Stimulated activated CD4-positive, alpha-beta T cell treated with anti-CD3 and anti-CD28 coated beads, Interleukin-12 subunit alpha, Interleukin-12 subunit beta, amount 100 ng/mL, for 48 hours (primary cell): ENCODE measurements at places on chromosomes 2 and 18.

DNA sequence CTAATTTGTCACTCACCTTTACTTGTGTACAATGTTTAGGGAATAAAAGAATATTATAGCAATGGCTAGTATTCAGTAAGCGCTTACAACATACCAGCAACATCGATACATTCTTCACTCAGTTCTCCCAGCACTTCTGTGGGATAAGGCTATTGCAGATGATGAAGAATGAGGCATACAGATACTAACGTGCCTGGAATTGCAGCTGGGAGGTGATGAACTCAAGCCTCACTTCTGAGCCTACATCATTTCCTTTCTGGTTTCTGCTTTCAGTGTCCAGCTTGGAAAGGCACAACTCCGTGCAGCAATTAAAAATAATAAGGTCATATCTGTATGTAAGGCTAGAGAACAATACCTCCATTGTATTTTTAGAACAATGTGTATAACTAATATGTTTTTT, 95.4 kb upstream of the AQP4 start:
- no peak for DNase-seq

DNA sequence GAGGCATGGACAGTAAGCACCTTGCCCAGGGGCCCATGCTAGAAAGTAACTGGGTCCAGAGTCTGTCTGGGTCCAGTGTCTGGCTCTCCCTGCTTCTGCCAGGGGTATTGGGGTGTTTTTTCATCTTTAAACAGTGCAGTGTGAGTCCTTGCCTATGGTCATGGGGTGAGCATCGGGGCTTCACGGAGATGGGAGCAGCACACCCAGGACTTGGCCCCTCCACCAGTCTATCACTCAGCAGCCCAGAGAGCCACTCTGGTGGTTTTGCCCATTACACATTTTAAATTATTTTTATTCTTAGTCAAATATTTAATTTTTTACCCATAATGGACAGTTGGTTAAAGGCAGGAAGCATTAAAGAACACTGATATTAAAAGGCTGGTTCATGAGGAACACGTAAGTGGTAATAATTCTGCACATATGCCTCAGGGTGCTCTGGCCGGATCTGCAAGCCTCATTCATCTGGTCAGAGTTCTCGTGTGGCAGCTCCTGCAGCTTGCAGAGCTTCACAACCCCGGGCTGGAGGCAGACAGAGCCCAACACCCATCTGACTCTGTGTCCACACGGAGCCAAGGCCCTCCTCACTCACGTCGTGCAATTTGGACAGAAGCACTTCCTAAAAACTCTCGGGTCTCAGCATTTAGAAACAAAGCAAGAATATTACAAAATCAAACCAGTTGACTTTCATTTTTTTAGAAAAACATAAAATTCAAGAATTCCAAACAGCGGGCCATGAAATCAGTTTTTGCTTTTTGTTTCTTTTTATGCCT, 204.1 kb downstream of the CTIF start:
- no peak for DNase-seq

DNA sequence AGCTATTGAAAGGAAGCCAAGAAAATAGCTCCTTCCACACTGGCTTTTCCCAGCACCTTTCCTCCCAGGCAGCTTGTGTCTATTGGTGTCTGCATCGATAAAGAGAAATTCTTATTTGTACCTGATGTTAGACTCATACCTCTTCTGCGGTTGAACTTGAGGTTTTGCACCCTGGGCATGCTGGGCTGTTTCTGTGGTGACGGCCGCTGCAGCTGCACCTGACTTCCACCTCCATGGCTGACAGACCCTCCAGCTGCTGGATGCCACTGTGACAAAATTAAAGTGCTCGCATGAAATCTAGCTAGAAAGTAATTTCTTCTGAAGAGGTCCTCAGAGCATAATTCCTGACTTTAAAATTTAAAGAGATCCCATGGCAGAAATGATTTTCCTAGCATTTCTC, 6.6 kb downstream of the FECH start:
- DNase-seq: no peak

DNA sequence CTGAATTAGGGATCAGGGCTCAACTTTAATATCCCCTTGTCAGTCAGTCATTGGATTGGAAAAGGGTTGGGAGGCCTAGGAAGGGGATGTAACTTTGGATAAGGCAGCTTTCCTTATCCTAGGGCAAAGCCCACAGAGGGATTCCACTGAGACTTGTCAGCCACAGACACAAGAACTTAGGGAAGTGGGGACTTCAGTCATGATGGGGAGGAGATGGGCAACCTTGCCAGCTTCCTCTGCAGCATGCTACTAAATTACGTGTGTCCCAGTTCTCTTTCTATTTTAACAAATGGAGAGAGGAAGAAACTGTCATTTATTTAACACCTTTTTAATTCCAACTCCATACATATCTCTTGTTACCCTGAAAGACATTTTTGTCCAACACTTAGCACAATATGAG, 237.8 kb downstream of the WDR7 start:
- no peak for DNase-seq

GRCh38 chr2:68414876-68415275, 49.8 kb downstream of the PLEK start:
- DNase-seq: no peak

DNA sequence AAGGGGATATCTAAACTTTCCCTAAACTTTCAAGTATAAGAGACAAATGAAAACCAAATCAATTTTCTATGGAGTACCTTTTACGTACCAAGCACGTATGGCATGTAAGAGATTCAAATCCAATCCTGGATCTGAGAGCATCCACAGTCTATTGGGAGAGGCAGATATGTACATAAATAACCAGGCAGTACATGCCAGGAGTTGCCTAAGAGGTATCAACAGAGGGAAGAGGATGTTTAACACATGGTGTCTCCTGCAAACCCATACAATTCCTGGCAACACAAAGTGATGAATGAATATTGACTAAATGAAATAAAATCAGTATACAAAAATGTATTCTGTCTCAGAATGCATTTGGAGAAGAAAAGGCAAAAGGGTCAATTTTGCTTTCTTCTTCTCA, 116.6 kb downstream of the PIGN start:
- no peak for DNase-seq

DNA sequence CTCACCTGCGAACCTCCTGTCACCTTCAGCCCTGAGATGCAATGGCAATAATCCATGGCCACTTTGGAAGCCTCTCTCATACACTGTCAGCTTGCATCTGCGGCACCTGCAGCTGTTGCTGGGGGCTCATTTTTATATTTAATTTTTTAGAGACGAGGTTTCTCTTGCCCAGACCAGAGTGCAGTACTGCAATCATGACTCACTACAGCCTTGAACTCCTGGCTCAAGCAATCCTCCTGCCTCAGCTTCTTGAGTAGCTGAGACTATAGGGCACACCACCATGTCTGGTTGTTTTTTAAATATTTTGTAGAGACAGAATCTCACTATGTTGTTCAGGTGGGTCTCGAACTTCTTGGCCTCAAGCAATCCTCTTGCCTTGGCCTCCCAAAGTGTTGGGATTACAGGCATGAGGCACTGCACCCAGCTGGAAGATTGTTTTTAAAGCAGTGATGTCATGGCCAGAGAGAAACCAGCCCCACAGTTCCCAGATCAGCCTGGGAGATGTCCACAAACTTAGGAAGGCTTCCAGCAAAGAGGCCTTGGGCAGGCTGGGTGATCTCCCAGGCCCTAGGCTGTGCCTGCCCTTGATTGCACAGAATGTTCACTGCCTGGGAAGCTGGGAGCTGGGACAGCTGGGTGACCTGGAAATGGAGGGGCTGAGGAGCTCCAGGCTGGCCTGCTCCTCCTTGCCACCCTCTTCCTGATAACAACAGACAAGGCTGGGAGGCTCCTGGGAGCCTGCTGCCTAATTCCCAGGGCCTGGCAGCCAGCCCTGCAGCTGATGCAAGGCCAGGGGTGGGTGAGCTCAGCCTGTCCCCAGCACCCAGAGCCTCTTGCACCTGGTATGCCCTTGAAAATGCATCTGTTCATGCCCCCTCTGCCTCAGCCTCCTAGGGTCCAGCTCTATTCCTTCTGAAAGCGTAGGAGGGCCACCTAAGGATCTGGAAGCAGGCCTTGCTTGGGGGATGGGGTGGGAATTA, 27.1 kb downstream of the SH2D6 start:
- DNase-seq: no peak

DNA sequence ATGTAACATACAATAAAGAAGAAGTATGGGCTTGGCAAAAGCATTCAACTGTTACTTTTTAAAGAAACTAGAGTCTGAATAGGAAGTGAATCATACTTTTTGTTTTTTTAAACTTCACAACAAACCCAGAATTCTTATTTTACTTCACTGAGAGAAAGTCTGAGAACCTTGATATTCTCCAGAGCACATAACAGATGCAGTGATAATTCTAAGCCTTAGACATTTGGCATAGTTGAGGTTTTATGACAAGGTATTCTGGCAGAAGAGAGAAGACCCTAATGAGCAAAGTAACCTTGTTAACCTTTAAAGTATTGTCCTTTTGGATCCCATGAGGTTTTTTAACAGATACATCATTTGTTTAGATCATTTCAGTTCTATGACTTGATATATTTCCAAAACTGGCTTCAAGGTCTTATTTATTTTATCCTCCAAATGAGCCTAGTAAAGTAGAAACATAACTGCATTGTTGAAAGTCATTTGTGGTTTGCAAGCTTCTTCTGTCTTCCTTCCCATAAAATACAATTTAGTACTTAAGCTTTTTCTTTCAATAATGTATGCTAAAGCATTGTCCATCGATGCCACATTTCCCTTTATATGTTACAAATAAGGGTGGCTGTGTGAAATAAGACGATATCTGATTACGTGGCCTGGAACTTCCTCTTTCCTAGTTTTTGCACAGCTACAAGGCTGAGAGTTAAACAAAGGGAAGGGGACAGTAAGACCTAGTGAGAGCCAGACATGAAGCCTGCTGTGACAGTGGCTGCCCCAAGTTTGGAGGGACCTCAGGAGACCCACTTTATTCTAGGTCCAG, 86.1 kb upstream of the ITPRID2 start:
- no peak for DNase-seq

- no peak for DNase-seq
Measured at GRCh38 chr18:48728204-48728833, 189.5 kb downstream of the CTIF start.

DNA sequence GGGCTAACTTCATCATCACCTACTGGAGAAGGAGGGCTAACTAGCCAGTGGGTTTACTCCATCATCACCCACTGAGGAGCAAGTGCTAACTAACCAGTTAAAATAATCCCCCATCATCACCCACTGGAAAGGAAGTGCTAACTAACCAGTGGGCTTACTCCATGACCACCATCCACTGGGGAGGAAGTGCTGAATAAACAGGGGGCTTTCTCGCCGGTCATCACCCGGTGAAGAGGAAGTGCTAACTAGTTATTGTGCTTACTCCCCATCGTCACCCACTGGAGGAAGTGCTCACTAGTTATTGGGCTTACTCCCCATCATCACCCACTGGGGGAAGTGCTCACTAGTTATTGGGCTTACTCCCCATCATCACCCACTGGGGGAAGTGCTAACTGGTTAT, 124.4 kb upstream of the SALL3 start:
- DNase-seq: no peak
